H1 (cell line): ENCODE measurements at places on chromosomes 2 and 18.

- no peaks in the 10 kb centered on the region for H3K4me1 ChIP-seq
- H3K27ac ChIP-seq: no peak overlapping the region
- no peaks in the 10 kb centered on the region for H3K27me3 ChIP-seq
- no peak for DNase-seq
- no peaks in the 10 kb centered on the region for H3K36me3 ChIP-seq
Measured at GRCh38 chr2:37402636-37403035, 58.2 kb downstream of the QPCT start.

DNA sequence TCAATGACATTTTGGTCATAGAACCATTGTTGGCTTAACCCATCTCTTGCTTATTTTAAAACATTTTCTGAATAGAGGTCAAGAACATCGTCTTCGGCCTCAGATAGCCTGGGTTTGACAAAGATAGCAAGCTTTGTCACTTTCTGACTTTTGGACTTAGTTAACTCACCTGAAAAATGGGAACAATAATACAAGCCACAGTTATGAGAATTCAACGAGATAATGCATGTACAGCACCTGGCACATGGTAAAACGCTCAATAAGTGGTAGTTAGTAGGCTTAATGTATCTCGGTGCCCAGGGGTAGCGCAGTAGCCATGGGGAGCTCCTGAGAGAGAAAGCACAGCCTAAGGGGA, 446 bp upstream of the COPS7B start:
- peak overlapping the region; percentile 70 for H3K4me3 ChIP-seq
- peaks cover 7% of the 10 kb centered on the region; the same call in 1 of the 2 replicates for H3K36me3 ChIP-seq

- H3K27me3 ChIP-seq: no peaks in the 10 kb centered on the region
- H3K27ac ChIP-seq: no peak overlapping the region
- H3K4me1 ChIP-seq: no peaks in the 10 kb centered on the region; the same call in 1 of the 2 replicates
- no peaks in the 10 kb centered on the region for H3K36me3 ChIP-seq
- H3K4me3 ChIP-seq: no peak overlapping the region
Measured at GRCh38 chr2:2586068-2586776, 255.1 kb upstream of the MYT1L start.

DNA sequence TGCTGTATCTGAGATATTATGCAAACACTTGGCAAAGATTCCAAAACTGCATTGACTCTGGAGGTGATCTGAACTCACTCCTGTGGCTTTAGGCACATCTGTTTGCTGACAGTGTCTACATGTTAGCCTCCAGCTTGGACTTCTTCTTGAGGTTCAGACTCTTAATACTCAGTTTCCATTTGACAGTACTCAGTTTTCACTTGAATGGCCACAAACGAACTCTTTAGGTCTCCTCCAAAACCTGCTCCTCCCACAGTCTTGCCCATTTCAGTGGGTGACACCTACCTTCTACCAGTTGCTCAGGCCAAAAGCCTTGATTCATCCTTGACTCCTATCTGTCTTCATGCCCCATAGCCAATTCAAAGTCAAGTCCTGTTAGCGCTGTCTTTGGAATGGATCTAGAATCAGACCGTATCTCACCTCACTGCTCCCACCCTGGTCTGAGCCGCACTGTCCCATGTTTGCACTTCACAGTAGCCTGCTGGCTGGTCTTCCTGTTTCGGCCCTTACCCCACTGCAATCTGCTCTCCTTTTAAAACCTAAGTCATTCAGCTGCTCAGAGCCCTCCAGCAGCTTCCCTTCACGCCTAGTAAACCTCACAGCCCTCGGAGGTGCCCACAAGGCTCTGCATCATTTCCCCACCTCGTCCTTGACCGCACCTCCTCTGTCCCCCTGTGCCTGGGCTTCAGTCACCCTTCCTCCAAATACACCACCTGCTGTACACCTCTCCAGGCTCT, 10.5 kb downstream of the ATG16L1 start:
- no peak for DNase-seq
- no peaks in the 10 kb centered on the region for H3K27me3 ChIP-seq
- no peak overlapping the region for H3K4me3 ChIP-seq
- no peak overlapping the region for H3K27ac ChIP-seq
- H3K4me1 ChIP-seq: no peaks in the 10 kb centered on the region

- DNase-seq: no peak
- peaks cover 29% of the 10 kb centered on the region for H3K4me1 ChIP-seq
- H3K27ac ChIP-seq: no peak overlapping the region
Measured at GRCh38 chr2:20188201-20188600, 36.7 kb downstream of the SDC1 start.

GRCh38 chr2:157438863-157439823, 4.7 kb downstream of the CYTIP start:
- no peak for DNase-seq
- H3K4me3 ChIP-seq: no peak overlapping the region
- no peaks in the 10 kb centered on the region for H3K36me3 ChIP-seq

DNA sequence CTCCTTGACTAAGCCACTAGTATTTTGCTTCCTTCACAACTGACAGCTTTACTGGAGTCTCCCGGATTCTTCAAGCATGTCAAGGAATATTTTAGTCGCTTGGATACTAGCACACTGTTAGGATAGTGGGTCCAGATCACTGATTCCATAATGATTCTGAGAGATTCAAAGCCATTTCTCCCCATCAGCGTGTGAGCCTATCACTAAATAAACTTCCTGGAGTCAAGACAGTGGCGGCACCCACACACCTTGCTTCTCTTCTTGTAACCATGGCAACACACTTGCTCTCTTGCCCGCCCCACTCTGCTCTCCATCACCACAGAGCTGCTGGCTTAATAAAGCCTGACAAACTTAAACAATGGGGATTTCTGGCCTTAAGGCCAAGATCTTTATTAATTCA, 245.1 kb downstream of the LRRTM1 start:
- H3K27me3 ChIP-seq: no peaks in the 10 kb centered on the region
- H3K4me1 ChIP-seq: peaks cover 12% of the 10 kb centered on the region
- H3K4me3 ChIP-seq: no peak overlapping the region
- no peaks in the 10 kb centered on the region for H3K36me3 ChIP-seq
- DNase-seq: no peak
- no peak overlapping the region for H3K27ac ChIP-seq

DNA sequence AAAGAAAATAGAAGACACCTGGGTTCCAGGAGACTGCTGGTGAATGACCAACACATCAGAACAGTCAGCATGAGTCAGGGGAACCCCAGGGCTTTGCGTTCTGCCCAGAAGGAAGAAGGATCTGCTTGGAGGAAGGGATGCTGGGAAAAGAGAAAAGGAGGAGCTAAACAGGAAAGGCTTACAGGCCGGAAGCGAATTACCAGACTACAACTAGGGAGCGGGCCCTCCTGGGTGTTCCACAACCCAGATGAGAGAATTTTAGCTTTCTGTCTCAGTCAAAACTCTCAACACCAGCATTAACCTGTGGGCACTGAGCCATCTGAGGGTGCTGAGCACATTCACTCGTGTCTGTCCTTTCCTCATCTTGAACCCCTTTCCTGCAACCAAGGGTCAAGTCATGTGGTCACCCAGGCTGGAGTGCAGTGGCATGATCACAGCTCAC, 19.2 kb downstream of the CDC42EP3 start:
- H3K4me3 ChIP-seq: no peak overlapping the region
- peaks cover 10% of the 10 kb centered on the region; the same call in 1 of the 2 replicates for H3K36me3 ChIP-seq
- H3K4me1 ChIP-seq: peaks cover 7% of the 10 kb centered on the region; the same call in 1 of the 2 replicates
- DNase-seq: no peak

- peaks cover 6% of the 10 kb centered on the region for H3K4me1 ChIP-seq
- H3K27me3 ChIP-seq: peaks cover 19% of the 10 kb centered on the region; the same call in 1 of the 2 replicates
- no peak overlapping the region for H3K27ac ChIP-seq
- no peaks in the 10 kb centered on the region for H3K36me3 ChIP-seq
Measured at GRCh38 chr2:9076210-9076609, 72.7 kb upstream of the MBOAT2 start.

- DNase-seq: no peak
- no peak overlapping the region for H3K27ac ChIP-seq
- H3K27me3 ChIP-seq: no peaks in the 10 kb centered on the region
- peaks cover 3% of the 10 kb centered on the region; the same call in 1 of the 2 replicates for H3K4me1 ChIP-seq
- no peaks in the 10 kb centered on the region for H3K36me3 ChIP-seq
Measured at GRCh38 chr2:42195559-42195958, 26.4 kb downstream of the EML4 start.

- no peaks in the 10 kb centered on the region for H3K4me1 ChIP-seq
- no peak overlapping the region for H3K27ac ChIP-seq
- peaks cover 76% of the 10 kb centered on the region for H3K36me3 ChIP-seq
- H3K4me3 ChIP-seq: no peak overlapping the region
Measured at GRCh38 chr2:73852020-73852419, 23.3 kb downstream of the STAMBP start.

DNA sequence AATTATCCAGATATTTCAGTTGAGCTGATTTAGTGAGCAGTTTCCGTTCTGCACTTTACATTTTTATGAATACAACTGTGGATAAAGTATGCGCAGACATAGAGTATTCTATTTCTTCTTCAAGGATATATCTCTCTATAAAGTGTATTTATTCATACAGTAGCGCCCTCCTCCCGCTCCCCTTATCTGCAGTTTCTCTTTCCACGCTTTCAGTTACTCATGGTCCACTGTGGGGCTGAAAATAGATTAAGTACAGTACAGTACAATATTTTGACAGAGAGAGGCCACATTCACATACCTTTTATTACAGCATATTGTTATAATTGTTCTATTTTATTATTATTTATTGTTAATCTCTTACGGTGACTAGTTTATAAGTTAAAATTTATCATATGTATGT, 19.7 kb upstream of the FHL2 start:
- H3K4me1 ChIP-seq: no peaks in the 10 kb centered on the region
- no peak overlapping the region for H3K4me3 ChIP-seq
- H3K36me3 ChIP-seq: no peaks in the 10 kb centered on the region
- no peak for DNase-seq
- no peaks in the 10 kb centered on the region for H3K27me3 ChIP-seq

GRCh38 chr2:102520801-102521200, 47.8 kb downstream of the SLC9A4 start:
- no peaks in the 10 kb centered on the region for H3K36me3 ChIP-seq
- no peaks in the 10 kb centered on the region for H3K27me3 ChIP-seq
- no peak for DNase-seq
- no peak overlapping the region for H3K27ac ChIP-seq
- no peak overlapping the region for H3K4me3 ChIP-seq
- H3K4me1 ChIP-seq: no peaks in the 10 kb centered on the region
